ENCODE measurements at places on chromosomes 1 and 21. TPM values are rescaled to one million over a fixed set of nuclear protein-coding genes. Genes with fewer than 3 reads are reported as not detected.

RAB29 gene
- total RNA-seq, result 4.8 TPM

SLC9C2 gene
- total RNA-seq, result 0.54 TPM

RIPK4 gene
- 56.3 TPM for total RNA-seq

PLA2G4A gene
- total RNA-seq, result 1.2 TPM

PEAR1 gene
- 0.12 TPM for total RNA-seq

HFM1 gene
- 3.2 TPM for total RNA-seq

KIF14 gene
- 13.5 TPM for total RNA-seq

FCRL3 gene
- total RNA-seq, result not detected

KRTAP11-1 gene
- total RNA-seq, result not detected

DCDC2B gene
- not detected for total RNA-seq

DNA sequence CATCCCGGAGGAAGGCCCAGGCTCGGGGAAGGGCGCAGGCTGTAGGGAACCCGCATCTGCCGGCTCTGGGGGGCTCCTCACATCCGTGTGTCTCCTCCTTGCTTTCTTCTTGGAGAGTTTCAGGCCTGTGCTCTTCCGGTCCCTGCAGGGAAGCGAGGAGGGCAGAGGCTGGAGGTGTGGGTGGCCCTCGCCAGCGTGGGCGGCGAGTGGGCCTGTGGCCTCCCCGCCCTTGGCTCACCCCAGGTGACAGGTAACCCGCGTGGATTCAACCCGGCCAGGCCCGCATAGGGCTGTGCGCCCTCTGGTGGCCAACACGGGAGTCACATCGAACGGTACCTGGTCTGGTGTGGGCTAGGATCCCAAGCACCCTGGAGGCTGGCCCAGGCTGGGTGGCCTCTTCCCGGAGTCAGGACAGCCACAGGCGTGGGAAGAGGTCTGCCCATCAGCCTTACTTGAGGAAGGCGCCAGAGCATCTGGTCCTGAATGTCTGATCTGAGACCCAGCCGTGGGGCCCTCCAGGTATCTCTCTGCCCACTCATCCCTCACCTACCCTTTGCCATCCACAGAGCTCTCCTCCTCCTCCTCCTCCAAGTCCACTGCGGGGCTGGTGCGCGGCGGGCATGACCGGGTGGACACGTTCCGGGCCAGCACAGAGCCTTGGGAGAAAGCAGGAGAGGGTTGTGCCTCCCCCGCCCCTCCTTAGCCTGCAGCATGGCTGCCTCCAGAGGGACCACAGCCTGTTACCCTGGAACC lies 9.6 kb upstream of the TNFRSF25 start:
- peak; percentile 92 for DNase-seq

- no peak for DNase-seq
Measured at GRCh38 chr1:59173721-59174120, 123.2 kb upstream of the FGGY start.

- DNase-seq, result no peak
Measured at GRCh38 chr1:212346601-212347000, 61.4 kb downstream of the PPP2R5A start.

DNA sequence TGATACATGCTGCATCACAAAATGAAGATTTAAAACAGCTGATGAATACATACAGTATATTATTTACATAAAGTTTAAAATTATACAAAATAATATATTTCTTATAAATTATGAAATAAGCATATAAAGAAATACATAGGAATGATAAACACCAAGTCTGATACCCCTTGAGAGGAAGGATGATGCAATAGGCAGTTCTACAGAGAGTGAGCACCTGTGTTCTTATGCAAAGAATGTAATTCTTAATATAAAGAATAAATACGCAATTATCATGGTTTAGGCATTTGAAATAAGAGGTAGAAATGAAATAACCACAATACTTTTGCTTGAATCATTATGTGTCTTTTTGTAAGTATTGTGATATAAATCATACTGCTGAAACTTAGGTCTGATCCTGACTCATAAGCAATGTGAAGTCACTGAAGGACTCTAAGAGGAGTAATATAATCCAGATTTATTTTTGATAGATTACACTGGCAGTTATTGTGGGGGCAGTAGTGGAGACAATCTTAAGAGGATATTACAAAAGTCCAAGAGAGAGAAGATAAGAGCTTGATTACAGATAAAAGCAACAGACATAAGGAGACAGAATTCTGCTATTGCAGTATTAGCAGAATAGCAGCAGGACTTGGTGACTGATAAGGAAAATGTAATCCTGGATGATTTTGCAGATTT lies 39.0 kb downstream of the TTLL7 start:
- DNase-seq, result no peak

DNA sequence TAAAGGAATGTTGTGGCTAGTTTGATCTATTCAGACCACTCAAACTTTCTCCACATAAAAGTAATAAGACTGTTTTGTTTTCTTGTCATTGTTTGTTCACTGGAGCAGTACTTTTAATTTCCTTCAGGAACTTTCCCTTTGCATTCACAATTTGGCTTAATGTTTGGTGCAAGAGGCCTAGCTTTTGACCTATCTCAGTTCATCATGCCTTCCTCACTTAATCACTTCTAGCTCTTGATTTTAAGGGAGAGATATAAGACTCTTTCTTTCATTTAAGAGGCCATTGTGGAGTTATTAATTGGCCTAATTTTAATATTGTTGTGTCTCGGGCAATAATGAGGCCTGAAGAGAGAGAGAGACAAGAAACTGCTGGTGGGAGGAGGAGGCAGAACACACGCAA lies 371.7 kb upstream of the DEPDC1 start:
- DNase-seq, result no peak

DNA sequence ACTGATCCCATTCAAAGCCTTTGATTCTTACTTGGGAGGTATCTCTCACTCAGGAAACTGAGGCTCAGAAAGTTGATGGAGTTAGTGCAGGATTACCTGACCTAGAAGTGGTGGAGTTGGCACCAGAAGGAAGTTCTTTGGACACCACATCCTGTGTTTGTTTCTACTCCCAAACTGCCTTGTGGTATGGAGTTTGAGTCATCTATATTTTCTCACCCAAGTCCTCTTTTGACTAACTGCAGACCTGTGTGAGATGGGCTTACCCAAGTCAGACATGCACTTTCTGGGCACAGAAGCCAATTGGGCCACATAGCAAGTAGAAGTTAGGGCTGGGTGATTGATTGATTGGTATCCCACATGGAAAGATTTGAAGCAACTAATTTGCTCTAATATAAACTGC lies 36.1 kb downstream of the FGGY start:
- no peak for DNase-seq

GRCh38 chr1:236821091-236821627 lies 26.1 kb downstream of the MTR start:
- DNase-seq, result no peak

GRCh38 chr1:109498161-109498801 lies 4.4 kb downstream of the CYB561D1 start:
- peak; percentile 92 for DNase-seq

DNA sequence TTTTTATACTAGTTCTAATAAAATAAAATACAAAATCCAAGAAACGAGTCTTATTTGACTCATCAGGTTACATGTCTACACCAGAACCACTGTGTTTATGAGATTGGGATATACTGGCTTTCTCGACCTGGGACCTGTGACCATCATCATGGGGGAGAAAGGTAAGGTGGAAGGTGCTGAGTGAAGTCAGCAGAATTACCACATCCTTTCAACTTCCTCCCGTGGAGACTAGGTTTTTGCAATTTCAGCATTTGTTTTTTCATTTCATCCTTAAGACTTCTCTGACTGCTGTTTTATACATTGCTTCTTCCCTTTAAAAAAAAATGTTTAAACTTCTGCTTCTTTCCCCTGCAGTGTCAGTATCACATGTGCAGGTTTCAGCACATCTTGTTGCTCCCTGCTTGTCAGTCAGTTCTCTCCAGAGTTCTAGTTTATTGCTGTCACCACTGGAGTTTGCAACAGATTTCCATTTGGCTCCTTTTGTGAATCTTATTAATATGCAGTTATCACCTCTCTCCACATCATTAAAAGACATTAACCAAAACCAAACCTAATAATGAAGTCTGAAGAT lies 60.4 kb upstream of the HAO2 start:
- DNase-seq, result no peak

GRCh38 chr1:74504125-74504932 lies 8.1 kb downstream of the LRRC53 start:
- peak; percentile 92 for DNase-seq

DNA sequence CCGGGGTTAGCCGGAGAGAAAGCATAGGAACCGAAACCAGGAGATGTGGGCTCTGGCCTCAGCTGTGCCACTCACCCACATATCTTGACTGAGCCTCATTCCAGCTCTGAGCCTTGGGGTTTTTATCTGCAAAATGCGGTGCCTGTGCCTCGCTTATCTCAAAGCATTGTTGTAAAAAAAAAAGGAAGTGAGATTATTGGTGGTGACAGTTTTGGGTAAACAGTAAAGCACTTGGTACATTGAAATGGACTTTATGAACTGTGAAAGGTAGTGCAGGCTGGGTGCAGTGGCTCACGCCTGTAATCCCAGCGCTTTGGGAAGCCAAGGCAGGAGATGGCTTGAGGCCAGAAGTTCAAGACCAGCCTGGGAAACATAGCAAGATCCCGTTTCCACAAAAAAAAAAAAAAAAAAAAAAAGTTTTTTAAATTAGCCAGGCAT lies 3.8 kb downstream of the PTAFR start:
- DNase-seq, result no peak

- peak; percentile 69 for DNase-seq
Measured at GRCh38 chr1:37143800-37144199, 109.5 kb upstream of the GRIK3 start.

DNA sequence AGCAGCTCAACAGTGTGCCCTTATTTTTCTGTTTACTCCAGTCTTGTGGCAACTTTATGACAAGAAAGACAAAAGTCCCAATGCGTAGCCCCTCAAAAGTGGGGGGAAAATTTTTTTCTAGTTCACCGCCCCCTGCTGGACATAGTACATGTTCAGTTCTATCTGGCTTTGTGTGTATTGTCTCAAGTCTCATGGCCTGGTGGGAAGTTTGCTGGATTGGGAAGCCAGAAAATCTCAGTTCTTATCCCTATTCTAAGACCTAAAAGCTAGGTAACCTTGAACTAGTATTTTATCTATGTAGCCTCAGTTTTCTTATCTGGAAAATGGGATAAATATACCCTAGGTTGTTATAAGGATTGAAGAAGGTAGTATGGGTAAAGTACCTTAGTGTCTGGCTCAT lies 55.8 kb upstream of the LDLRAP1 start:
- DNase-seq, result no peak

DNA sequence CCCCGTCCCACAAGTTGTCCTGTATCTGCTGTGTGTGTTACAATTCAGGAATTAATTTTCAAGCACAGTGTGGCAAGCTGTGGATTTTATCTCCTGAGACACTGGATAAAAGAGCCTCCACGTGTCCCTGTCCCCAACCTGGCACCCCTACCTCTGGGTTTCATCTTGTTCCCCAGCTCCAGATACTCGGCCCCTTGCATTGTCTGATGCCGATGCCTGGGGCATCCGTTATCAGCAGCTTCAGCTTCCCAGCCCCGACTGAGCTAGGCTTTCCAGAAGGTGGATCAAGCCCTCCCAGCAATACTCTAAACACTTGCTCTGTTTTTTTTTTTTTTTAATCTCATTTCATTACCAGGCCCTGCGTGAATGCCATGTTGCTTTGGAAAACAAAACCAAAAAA lies 159.4 kb downstream of the PLXNA2 start:
- no peak for DNase-seq

DNA sequence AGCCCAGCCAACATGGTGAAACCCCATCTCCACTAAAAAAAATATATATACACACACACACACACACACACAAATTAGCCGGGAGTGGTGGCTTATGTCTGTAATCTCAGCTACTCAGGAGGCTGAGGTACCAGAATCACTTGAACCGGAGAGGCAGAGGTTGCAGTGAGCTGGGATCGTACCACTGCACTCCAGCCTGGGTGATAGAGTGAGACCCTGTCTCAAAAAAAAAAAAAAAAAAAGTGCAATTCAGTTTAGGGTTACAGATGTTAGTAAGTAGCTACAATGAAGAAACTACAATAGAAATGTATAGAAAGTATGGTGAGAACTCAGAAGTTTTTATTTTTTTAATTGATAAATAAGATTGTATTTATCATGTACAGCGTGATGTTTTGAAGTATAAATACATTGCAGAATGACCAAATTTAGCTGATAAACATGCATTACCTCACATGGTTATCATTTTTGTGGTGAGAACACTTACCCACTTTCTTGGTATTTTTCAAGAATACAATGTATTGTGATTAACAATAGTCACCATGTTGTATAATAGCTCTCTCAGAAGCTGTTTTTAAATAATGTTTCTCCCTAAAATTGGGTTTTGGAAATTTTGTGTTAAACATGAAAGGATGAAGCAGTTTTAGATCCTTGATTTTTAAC lies 17.9 kb downstream of the KDM1A start:
- no peak for DNase-seq

GRCh38 chr21:18529254-18529653 lies 125.7 kb upstream of the TMPRSS15 start:
- DNase-seq, result no peak

DNA sequence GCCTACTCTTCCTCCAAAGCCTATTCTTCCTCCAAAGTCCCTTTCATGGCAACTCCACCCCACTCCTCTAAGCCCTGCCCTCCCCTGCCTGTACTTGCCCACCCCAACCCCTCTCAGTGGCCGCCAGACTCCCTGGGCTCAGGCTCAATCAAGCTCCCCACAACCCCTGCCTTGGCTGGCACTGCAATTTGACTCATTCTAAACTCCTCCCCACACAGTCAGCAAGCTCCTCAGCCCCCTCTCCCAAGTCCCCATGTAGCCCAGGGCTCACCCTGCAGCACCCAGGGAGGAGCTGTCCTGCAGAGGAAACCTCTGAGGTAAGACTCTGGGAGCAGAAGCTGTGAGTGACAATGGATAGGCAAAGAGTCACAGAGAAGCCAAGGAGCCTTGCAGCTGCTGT lies 3.6 kb upstream of the VSIG8 start:
- no peak for DNase-seq

DNA sequence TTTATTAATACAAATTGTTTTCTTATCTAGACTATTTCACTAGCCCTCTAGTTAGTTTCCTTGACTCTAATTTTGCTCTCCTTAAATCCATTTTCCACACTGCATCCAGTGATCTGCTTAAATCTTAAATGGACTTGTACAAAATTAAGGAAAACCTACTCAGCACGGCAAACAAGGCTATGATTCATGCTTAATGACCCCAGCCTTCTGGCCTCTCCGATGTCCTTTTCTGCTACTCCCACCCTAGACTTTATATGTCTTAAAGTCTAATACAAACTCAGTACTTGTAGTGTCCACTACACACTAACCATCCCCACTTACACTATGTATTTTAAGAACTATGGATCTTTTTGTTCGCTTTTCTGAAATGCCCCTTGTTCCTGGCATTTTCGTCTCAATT lies 2.2 kb downstream of the TMED5 start:
- no peak for DNase-seq

- no peak for DNase-seq
Measured at GRCh38 chr1:170594066-170594626, 62.2 kb downstream of the GORAB start.

- no peak for DNase-seq
Measured at GRCh38 chr1:3906672-3907020, 6.6 kb upstream of the C1orf174 start.

DNA sequence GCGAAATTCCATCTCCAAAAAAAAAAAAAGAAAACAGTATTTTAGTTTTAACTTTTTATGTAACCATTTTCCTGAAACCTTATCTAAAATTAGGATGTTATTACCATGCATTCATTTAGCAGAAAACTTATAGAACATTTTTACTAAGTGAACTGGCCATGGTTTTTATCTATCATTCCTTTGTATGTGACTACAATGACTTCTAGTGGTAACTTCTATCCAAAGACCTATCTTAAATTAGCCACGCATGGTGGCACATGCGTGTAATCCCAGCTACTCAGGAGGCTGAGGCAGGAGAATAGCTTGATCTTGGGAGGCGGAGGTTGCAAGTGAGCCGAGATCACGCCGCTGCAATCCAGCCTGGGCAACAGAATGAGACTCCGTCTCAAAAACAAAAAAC lies 11.4 kb downstream of the GGPS1 start:
- no peak for DNase-seq
